ENCODE measurements at places on chromosomes 5 and 9.

DNA sequence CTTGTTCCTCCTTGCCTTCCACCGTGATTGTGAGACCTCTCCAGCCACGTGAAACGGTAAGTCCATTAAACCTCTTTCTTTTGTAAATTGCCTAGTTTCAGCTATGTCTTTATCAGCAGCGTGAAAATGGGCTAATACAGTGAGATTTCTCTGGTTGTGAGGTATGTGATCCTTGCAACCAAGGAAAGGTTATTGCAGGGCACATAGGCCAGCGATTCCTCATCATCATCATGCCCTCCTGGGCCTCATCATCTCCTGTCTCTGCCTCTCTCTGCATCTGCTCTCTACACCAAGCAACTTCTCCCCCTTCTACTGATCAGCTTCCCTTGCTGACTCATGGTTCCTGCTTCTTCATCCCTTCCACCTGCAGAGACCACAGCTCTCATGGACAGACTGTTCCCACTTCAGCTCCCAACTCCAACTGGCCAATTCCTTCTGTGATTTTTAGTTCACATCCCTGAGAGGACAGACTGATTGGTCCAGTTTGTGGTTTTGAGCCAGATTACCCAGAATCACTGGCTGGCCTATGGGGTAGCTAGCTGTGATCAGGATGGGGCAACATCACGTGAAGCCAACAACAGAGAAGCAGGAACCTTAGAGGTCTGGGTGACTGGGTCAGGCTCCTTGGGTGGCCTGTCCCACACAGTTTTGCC lies 53.1 kb downstream of the LIX1 start:
- DNase-seq = no peak

GRCh38 chr5:72138943-72139521 lies 31.8 kb downstream of the MAP1B start:
- no peak for DNase-seq

- DNase-seq = no peak
Observed at GRCh38 chr5:31197183-31197582, 3.7 kb downstream of the CDH6 start.

DNA sequence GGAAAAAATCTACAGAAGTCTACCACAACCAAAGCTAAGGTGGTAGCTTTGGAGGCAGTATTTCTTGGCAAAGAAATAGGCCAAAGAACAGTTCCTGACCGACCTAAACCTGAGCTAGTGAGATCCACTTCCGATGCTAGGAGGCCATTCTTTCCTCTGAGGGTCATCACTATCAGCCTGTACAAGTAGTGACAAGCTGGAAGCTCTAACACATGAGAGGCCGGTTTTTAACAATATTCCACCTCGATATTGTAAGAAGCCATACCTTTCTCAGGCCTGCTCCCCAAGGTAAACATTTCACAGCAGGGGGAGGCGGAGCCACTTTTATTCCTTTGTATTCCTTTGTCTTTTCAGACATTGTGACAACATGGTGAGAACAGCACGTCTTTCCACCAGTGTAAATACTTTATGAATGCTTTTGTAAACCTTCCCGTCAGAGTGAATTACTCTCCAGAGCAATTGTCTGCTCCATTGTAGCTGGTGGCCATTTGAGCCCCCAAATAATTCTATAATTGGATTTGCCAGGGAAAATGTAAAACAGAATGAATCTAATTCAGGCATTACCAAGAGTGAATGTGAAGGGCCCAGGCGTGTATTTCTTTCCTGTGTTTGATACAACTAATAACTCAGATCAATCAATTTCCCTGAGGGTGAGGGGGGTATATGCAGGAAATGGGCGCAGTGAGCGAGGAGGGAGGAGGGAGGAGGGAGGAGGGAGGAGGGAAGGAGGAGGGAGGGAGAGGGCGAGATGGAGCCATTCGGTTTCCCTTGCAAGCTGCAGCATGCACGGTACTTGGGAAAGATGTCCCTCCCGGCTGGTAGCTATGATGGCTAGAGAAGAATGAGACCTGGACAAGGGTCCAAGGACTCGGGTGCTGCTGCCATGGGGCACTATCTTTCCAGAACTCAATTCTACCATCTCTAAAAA lies 166.6 kb downstream of the CDK5RAP2 start:
- DNase-seq = no peak

GRCh38 chr9:16825971-16826625 lies 44.4 kb downstream of the BNC2 start:
- no peak for DNase-seq

GRCh38 chr5:165321912-165322311 lies 1816.5 kb downstream of the MAT2B start:
- DNase-seq = no peak

DNA sequence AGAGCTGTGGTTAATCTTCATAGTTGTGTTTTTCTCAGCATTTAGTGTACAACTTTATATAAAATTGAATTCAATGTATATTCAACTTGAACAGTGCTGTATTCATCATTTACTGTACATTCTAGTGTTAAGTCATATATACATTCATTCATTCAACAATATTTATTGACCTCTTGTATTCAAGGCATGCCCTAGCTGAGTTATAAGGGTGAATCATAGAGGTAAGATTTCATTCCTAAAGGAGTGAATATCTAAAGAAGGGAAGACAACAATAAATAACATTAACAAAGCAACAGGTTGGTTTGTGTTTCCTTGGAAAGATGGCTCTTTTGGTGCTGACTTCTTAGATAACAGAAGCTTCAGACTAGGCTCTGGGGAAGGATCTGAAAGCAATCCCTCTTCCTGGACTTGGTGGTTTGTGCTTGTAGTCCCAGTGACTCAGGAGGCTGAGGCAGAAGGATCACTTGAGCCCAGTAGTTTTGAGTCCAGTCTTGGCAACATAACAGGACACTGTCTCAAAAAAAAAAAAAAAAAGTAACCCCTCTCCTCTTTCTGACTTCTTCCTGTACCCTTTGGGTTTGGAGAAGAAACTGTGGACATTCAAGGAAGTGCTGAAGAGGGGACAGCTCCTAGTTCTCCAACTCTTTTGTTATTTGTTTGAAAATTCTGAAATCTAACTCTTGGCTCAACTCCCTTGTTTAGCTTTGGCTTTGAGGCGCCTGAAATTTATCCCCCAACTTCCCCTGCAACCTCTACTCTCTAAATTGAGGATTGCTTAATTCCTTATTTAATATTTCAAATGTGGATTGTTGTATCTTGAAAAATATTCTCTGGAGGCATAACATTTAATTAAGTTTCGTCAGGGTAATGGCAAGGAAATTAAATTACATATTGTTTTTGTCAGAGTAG lies 80.2 kb downstream of the OSTF1 start:
- no peak for DNase-seq

GRCh38 chr9:105554042-105554441 lies 3.9 kb upstream of the FKTN start:
- no peak for DNase-seq

DNA sequence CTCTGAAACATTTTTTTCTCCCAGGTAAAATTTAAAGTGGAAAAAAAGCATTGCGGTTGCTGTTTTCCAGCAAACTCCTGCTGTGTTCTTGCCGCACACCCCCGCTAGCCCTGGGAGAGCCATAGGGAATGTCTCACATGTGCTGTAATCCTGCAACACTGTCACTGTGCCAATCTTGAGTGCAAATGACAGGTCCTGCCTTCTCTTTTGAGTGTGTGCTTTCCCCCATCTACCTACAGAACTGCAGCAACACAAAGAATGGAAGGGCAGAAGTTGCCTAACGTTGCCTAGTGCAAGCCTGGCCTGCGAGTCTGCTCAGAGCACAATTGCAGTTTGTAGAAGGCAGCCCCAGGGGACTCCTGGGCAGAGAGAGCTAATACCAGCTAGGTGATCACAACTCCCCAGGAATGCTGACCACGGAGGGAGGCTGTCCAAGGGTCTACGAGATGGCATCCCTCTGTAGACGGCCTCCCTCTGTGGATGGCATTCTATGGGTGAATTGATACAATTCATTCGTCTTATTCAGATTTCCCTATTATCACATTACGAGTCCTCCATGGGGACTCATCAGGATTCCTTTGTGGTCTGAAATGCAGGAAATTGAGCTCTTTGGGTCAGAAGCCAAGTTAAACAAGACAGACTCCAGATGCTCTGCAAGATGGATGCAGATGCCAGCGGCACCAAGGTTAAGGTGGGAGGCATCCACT lies 172.6 kb upstream of the S1PR3 start:
- DNase-seq = no peak

DNA sequence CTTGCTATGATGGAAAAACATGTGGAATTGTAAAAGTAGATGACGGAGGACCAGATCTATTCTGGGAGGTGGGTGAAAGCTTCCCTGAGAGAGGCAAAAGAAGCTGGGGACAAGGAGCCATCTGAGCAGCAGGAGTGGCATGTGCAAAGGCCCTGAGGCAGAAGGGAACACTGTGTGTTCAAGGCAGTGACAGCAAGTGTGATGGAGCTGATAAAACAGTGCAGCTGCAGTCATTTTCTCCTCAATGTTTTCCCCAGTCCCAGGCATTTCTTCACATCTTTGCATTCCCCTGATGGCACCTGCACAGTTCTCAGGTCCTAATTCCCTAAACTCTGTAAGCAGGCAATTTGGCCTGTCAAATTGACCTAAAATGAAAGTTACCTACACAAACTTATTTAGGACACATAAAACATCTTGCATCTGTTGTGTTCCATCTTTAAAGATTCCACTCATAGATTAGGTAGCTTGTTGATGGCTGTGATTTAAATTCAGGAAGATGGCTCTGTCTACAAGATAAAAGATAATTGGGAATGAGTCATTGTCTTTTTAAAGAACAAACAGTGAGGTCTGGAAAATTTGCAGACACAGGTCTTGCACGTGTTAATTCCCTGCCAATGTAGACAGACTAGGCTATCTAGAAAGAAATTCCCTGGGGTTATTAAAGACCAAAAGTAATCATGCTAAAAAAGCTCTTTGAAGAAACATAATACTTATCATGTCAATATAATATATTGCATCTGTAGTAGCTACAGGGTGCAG lies 289.6 kb upstream of the SGCD start:
- DNase-seq = no peak

DNA sequence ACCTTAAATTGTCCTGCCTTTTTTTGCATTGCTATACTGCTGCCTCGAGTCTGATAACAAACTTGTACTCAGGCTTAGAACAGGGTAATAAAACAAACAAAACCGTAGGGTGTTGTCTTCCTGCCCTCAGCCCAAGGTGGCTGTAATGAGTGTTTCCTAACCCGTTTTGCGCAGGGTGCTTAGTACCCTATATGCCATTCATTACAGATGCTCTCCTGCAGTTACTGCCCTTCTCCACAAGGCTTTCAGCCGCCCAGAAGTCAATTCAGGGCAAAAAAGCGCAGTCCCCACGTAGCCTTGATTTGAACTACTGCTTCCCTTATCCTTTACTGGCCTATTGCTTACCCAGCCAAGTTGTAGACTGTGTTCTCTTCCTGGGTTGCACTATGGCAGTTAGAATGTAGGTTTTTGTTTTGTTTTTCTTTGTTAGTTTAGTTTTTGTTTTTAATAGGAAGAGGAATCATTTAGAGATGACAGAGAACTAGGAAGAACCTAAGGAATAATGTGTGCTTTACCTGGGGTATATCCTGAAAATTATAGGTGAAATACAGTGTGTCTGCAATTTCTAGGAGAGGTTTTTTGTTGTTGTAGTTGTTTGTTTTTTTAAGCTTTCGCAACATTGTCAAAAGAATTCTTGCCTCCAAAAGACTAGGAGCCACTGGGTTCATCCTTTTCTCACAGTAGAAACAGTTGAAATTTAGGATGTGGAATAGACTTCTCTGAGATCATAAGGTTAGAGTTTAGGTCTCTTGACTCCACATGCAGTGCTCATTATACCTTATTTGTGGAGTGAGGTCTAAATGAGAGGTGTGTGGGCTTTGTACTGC lies 1.3 kb downstream of the HMGXB3 start:
- peak; percentile 12 for DNase-seq

GRCh38 chr9:110189559-110190320 lies 18.2 kb downstream of the C9orf152 start:
- no peak for DNase-seq

- DNase-seq = no peak
Observed at GRCh38 chr9:114155995-114156656, 789 bp downstream of the COL27A1 start.

DNA sequence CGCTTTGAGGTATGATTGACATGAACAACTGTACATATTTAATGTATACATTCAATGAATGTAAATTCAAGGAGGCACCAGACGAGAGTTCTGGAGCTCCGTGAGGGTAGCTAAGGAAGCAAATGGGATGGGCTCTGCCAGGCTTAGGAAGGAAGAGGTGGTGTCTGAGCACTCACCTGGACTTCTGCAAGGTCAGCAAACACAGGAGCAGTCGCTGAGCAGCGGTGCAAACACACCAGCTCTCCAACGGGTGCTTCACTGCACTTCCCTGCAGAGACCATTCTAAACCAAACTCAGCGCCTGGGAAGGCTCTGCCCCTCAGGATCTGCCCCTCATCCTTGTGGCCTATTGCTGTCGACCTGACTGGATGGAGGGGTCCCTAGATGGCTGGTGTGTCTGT lies 101.5 kb downstream of the COL23A1 start:
- no peak for DNase-seq

GRCh38 chr9:15352306-15352705 lies 45.3 kb upstream of the TTC39B start:
- DNase-seq = no peak

GRCh38 chr9:81035171-81035570 lies 654.2 kb downstream of the TLE1 start:
- DNase-seq = no peak

GRCh38 chr9:114375386-114376175 lies 12.2 kb downstream of the AKNA start:
- DNase-seq = no peak

DNA sequence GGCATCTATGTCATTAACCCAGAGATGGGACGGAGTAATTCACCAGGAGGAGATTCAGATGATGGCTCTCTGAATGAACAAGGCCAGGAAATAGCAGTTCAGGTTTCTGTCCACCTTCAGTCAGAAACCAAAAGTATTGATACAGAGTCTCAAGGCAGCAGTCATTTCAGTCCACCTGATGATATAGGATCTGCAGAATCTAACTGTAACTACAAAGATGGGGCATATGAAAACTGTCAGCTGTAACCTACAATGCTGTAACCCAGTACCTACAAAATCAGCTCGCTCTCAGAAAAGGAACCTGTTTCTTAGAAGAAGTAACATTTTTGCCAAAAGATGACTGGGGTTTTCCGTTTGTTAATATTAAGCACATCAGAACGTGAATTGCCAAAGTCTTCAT lies 14.7 kb downstream of the MFAP3 start:
- no peak for DNase-seq

DNA sequence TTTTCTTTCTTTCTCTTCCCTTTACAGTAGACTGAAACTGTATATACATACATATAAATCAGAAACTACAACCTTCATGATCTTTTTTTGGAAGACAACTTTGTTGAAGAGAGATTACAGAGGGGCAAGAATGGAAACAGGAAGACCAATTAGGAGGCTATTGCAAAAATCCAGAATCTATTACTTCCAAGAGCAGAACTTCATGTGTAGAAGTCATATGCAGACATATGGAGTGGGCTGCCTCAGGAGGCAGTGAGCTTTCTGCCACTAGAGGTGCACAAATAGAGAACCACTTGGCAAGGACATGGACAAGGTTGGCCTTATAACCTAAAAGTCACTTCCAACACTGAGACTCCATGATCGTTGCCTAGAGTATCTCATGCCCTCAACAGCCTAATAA lies 157.8 kb upstream of the NR4A3 start:
- DNase-seq = no peak

- DNase-seq = no peak
Observed at GRCh38 chr9:130143958-130144366, 28.2 kb upstream of the NCS1 start.
